ENCODE measurements at places on chromosomes 16 and 17. TPM values are rescaled to one million over a fixed set of nuclear protein-coding genes. Genes with fewer than 3 reads are reported as not detected.

GGT6 gene
- total RNA-seq, result not detected

GP1BA gene
- total RNA-seq, result not detected

NLGN2 gene
- 6.7 TPM for total RNA-seq

CRYM gene
- total RNA-seq, result 1.6 TPM

TMEM92 gene
- total RNA-seq, result 1.1 TPM

NDRG4 gene
- total RNA-seq, result not detected

ASPHD1 gene
- 4.8 TPM for total RNA-seq

IGSF6 gene
- not detected for total RNA-seq

GLTPD2 gene
- not detected for total RNA-seq

GPRC5B gene
- total RNA-seq, result not detected

GAS2L2 gene
- 0.23 TPM for total RNA-seq

TBC1D3E gene
- 3.8 TPM for total RNA-seq

PDE6G gene
- total RNA-seq, result not detected

KRTAP4-8 gene
- not detected for total RNA-seq

STAC2 gene
- total RNA-seq, result 1.2 TPM

NTN1 gene
- total RNA-seq, result 0.10 TPM

DCAF7 gene
- 91.4 TPM for total RNA-seq

FOXJ1 gene
- not detected for total RNA-seq

RAB11FIP3 gene
- 40.6 TPM for total RNA-seq

NPIPA3 gene
- total RNA-seq, result 3.3 TPM

KRT27 gene
- not detected for total RNA-seq

ZFPM1 gene
- total RNA-seq, result 5.0 TPM

MAPT gene
- total RNA-seq, result 0.66 TPM

KRT34 gene
- total RNA-seq, result 0.42 TPM

SSTR5 gene
- not detected for total RNA-seq

P2RX1 gene
- total RNA-seq, result not detected

CCL7 gene
- total RNA-seq, result not detected

ZNF174 gene
- total RNA-seq, result 8.9 TPM

COX6A2 gene
- not detected for total RNA-seq

LRRC36 gene
- not detected for total RNA-seq

RASD1 gene
- total RNA-seq, result 0.21 TPM

RAB26 gene
- 1.0 TPM for total RNA-seq
